ENCODE measurements at places on chromosomes 11 and 22.

DNA sequence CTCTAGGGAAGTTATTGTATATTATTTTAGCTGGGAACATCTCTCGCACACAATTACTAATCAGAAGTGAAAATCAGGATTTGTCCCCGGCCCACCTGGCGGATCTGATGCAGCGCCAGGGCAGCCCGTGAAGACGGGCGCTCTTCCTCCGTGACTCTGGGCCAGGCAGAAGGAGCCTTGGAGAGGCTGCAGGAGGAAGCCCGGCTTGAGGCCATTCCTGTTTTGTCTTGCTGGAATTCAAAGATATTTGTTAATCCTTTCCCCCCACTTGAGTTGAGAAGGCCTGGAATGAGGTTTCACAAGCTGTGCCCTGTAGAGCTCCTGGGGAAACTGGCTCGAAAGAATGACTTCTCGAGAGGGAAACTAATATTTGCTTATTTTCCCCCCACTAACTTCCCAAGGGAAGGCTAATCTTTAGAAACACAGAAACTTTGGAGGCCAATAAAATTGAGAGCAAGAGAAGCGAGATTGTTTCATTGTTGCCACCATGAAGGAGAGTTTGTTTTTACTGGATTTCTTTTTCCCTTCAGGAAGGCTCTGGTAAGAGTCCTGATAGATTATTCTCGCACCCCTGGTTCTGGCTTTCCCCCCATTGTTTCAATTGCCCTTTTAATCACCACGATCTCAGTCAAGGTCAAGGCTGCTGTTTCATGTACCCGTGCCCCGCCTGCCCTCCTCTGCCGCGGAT lies 92.8 kb upstream of the SEPTIN5 start:
- no peak for DNase-seq

DNA sequence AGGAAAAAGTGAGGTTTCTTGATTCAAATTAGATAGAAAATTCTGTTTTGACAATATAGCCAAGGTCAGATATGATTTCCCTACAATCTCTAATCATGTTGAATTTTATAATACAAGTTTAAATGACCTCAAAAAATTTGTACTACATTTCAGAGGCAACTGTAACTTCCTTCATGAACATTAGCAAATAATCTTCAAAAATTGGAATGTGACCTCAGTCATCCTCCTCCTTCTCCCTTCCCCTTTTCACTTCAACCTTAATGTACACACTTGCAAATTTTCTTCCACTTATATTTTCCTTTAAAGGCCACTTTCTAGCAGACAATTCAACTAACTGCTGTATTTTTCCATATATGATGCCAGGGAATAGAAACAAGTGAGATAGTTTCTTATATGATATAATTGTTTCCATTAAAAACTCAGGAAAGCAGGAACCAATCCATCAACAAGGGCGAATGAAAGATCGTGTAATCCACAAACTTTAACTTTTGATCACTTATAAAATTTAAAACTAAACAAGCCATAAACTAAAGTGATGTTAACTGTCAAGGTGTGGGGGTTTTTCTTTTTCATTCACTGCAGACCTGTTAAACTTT lies 60.3 kb downstream of the MAML2 start:
- DNase-seq: no peak

- DNase-seq: no peak
These were observed 17.0 kb upstream of the SCGB1A1 start for GRCh38 chr11:62401811-62402210.

GRCh38 chr11:63882555-63883242 lies 34.3 kb downstream of the RCOR2 start:
- no peak for DNase-seq

DNA sequence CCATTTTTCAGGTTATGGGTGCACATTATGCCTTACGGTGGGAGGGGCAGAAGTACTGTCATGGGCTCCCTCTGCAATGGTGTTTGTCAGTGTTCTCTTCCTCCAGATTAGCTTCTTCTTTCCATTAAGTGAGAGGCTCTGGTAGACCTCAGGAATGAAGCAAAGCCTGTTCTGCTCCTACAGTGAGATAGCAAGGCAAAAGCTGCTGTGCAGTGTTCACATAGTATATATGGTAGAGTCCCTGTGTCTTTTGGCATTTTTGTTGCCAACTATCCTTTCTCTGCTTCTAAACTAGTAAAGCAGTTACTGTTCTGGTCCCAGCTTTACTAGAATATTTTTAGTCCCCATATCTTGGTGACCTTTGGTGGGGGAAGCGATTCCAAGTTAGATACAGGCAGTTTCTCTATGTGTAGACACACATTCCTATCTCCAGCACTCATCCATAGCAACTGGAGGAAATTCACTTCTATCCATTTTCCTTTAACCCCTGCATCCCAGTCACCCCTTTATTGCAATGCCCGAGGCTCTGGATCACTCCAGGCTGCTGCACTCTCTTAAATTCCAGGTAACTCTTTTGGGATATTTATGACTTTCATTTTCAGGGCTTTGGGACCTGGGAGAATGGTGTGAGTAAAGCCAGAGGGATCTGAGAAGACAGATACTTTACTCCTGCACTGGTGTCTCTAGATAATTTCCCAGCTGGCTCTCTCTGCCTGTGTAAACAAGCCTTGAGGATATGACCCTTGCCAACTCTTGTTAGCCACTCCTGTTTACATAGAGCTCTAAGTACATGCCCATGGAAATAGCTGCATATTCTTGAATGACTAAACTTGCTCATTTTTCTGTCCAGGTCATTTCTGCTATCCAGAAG lies 3.9 kb upstream of the TRIM34 start:
- no peak for DNase-seq

- no peak for DNase-seq
These were observed 327.0 kb downstream of the ETS1 start for GRCh38 chr11:128260398-128260797.

DNA sequence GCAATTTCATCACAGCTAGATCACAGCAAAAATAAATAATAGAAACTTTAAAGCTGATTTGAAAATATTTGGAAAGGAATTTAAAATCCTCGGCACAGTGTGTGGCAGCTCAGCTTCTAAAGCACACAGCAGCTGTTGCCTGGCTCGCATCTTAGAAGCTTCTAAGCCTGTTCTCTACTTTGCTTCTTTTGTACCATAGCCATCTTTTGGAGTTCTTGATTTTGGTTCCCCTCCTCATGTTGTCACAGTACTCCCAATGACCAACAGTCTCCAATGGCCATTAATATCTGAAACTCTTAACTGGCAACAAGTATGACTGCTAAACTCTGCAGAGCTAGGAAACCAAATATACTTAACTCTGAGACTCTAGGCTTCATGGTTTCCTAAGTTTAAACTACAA lies 28.8 kb downstream of the CHKA start:
- DNase-seq: no peak

- DNase-seq: no peak
These were observed 9.8 kb downstream of the NRXN2 start for GRCh38 chr11:64713016-64713707.
